Spinal cord (tissue), 10 donors: ENCODE measurements at places on chromosomes 4 and X. TPM values are rescaled to one million over a fixed set of nuclear protein-coding genes. Genes with fewer than 3 reads are reported as not detected.

DNA sequence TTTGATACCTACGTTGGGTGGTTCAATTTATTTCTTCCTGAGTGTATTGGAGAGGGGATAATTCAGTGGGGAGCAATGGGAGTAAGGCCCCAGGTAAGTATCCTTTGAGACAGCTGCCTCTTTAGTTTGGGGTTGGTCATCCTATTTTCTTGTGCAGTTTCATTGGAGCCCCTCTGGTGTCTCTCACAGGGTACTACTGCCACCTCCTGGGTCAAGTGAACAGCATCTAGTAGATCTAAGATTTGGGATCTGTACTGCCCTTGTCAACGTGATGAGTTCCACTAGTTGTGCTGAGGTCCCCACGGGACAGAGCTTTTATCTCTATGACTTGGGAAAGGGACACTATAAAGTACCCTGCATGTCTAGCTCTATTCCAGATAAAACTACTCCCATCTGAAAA is 80.6 kb downstream of the PBDC1 start:
- DNase-seq, result peak; percentile 0

- DNase-seq, result no peak
Observed at GRCh38 chr4:5755161-5755560, 44.2 kb downstream of the EVC start.

DNA sequence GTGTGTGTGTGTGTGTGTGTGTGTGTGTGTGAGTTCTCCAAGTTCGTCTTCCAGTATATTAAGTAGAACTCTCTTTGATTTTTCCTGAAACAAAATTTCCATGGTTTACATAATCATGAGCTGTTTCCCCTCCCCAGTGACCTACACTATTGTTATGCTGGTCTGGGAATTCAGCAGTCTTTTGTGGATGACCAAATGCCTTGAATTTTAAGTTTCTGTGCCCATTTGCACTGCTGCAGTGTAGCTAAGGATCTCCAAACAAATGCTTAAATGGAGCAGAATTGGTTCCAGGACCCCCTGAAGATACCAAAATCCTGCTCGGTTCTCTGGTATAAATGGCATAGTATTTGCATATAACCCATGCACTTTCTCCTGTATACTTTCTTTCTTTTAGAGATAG is 77.2 kb upstream of the SLC34A2 start:
- DNase-seq, result peak; percentile 26

Gene GNRHR
- total RNA-seq, result not detected

Gene SH3TC1
- 8.6 TPM for total RNA-seq
